ENCODE measurements at places on chromosomes 1 and 21.
A peak's percentile ranks its signal among the peaks of the same experiment; 100 is the strongest.

- DNase-seq: no peak
These were observed 6.4 kb downstream of the FNDC7 start for GRCh38 chr1:108718927-108719655.

DNA sequence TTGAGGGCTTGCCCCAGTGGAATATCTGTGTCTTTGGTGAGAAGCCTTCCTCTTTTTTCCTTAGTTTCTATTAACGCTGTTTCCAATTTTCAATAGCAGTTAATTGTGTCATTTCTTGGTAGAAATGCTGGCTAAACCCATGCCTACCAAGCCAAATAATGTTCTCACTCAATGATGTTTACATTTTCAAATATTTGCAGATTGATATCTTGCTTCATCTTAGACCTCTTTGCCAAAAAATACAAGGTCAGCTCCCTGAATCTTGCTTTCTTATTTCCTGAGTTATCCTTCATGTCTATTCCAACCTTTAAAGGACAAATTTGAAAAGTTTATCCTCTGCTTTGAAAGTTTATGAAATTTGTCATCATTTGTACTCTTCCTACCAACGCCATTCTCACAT, 5.1 kb downstream of the KCNJ15 start:
- no peak for DNase-seq

DNA sequence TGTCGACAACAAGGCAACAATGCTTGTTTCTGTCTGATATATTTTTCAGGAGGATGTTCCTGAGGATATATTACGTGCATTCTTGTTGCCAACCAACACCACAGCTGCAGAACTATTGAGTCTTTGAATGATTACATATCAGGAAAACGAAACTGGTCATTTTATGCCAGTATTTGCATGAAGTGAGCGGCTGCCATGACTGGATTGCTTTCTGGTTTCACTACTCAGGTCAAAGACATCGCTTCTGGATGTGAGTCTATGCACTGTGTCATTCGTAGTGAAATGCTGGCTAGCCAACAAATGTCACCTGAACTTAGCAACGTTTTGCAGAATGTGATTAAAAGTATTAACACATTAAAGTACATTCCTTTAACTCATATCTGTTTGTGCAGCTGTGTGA, 35.8 kb upstream of the OLFM3 start:
- DNase-seq: no peak

GRCh38 chr1:50593515-50593914, 170.3 kb upstream of the DMRTA2 start:
- DNase-seq: no peak

GRCh38 chr1:39369565-39369964, 121.9 kb upstream of the BMP8A start:
- no peak for DNase-seq

- DNase-seq: peak; percentile 54
These were observed 17.6 kb downstream of the ATP8B2 start for GRCh38 chr1:154342836-154343472.

DNA sequence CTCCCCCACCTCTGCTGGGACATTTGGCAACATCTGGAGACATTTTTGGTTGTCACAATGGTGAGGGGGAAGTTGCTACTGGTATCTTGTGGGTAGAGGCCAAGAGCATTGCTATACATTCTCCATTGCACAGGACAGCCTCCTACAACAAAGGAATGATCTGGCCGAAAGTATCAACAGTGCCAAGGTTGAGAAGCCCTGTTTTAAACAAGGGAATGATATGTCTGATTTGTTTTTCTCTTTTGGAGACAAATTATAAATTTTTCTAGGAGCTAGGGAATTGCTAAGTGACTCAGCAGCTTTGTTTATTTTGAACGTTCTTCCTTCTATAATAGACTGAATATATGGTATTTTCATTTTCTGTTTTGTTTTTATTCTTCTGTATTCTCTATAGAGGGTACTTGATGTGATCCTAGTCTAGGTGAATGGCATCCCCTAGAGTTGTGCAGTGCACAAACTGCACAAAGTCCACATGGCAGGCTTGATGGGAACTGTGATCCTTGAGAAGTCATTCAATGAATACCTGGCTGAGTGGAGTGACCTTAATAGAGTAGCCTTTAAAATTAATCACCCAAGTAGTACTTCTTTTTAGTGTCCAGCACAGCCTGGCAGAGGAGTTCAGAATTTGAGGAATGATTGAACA, 288.6 kb upstream of the USP24 start:
- no peak for DNase-seq

- no peak for DNase-seq
These were observed 27.7 kb downstream of the GIPC2 start for GRCh38 chr1:78073441-78073840.

GRCh38 chr21:38315122-38315521, 58.3 kb downstream of the KCNJ15 start:
- DNase-seq: no peak

- no peak for DNase-seq
These were observed at the start of gene LEFTY1 for GRCh38 chr1:225888898-225889601. Gene LEFTY1 (minus strand): TSS chr1:225889146. CDS start chr1:225889066, 80 bp downstream.

DNA sequence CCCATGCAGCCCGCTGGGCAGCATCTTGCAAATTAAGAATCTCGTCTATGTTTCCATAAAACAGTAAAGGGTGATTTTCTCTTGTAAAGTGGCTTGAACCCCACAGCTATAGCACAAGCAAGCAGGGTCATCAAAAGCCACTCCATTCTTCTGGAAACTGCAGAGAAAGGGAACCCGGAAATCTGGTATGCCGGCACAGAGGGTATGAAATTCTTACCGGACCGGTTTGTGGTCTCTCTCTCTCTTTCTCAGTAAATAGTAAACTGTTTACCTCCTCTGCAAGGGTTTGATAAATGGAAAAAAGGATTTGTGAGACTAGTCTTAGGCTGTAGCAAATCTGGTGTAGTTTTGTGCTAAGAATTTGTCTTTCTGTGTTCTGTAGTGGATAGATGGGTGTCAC, 2.7 kb upstream of the ADSS2 start:
- no peak for DNase-seq

DNA sequence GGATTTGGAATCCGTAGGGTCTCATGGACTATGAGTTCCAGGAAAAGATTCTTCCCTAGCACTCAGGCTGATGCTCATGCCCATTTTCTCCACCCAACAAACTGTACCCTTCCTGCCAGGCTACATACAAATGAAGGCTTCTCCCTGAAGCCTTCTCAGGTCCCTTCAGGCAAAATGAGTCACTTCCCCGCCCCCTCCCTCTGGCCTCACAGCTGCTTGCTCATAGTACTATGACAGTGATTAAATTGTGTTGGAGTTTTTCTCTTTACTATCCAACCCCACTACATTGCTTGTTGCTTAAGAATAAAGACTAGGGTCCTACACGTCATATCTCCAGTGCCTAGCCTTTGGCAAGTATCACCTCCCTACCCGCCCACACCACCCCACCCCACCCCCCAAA, 207.6 kb upstream of the NFIA start:
- no peak for DNase-seq

DNA sequence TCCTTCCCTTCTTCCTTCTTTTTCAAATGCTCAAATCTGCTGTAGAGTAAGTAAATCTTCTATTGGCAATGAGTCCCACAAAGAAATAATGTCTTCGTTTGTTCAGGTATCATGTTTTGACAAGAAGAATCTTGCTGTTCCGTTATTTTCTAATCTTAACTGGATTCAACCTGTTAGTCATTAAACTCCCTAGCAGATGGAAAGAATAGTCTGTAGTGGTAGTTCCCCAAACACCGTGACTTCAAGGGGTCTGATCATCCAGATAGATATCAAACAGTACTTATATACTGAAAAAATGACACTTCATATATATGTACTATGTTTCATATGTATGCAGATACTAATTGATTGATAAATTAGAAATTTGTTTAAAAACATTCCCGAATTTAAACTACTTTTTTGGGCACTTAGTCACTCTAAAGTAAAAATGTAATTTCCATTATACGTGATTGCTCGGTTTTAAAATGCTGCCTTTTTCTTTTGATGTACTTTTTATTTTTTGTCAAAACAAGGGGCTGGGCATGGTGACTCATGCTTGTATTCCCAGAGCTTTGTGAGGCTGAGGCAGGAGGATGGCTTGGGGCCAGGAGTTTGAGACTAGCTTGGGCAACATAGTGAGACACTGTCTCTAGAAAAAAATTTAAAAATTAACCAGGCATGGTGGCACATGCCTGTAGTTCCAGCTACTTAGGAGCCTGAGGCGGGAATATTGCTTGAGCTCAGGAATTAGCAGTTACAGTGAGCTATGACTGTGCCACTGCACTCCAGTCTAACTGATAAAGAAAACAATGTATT, 335.7 kb upstream of the SNX7 start:
- no peak for DNase-seq

- DNase-seq: peak; percentile 19
These were observed at the start of gene CR2 for GRCh38 chr1:207454046-207454964. Gene CR2 (plus strand): TSS chr1:207454328. CDS start chr1:207454419, 91 bp downstream.

GRCh38 chr21:46027851-46028493, 46.4 kb downstream of the COL6A1 start:
- DNase-seq: no peak

DNA sequence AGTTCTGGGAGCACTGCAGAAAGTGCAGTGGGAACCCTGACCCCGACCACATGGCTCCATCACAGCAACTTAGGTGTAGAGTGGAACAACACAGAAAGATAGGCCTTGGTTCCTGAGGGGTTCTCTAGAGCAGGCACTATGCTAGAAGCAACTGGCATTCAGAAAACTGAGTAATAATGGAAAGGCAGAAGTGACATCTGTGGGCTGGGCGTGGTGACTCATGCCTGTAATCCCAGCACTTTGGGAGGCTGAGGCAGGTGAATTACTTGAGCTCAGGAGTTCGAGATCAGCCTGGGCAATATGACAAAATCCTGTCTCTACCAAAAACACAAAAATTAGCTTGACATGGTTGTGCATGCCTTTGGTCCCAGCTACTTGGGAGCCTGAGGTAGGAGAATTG, 5.3 kb downstream of the MRPS15 start:
- no peak for DNase-seq

DNA sequence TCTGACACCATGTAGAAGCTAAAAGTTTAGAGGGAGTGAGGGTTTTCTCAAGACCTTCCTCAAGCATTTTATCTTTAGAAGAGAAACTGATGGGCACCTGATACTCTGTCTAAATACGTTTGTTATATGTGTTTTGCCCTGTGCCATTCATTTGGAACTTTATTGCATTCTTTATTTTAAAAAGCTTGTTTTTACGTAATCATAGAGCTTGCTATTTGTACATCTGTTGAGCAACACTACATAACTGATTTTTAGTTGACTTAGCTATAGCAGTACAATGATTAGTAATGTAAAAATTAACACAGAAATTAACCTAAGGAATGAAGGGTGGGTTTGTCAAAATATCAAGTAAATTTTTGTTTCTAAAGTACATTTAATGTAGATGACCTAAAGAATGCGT, 88.5 kb downstream of the RUNX3 start:
- DNase-seq: no peak

DNA sequence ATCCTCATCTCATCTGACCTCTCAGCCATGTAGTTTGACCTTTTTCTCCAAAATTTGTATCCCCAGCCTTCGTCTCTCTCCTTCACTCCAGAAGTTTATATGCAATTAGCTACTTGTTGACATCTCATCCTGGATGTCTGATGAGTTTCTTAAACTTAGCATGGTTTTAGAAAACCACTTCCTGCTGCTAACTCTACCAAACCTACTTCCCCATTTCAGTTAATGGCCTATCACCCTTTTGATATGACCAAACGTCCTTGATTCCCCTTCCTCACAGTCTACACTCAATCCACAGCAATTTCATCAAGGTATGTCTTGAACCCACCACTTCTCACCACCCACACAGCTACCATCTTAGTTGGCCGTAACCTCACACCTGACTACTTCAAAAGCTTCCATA, 121.9 kb downstream of the LRRC40 start:
- no peak for DNase-seq

GRCh38 chr1:10431070-10431730, 967 bp downstream of the CENPS start:
- no peak for DNase-seq

- no peak for DNase-seq
These were observed 19.2 kb upstream of the PEX10 start for GRCh38 chr1:2431518-2431917.
